Dermis microvascular lymphatic vessel endothelial cell (primary cell): ENCODE measurements at places on chromosomes 5 and 9. TPM values are rescaled to one million over a fixed set of nuclear protein-coding genes. Genes with fewer than 3 reads are reported as not detected.

The C5orf52 gene
- total RNA-seq: not detected in 2 replicates

The FGF10 gene
- total RNA-seq: not detected in 2 replicates

The PCDHGB6 gene
- 1.5 and 2.7 TPM in 2 replicates for total RNA-seq

The GLRA1 gene
- total RNA-seq: not detected in 2 replicates

The PCDHB7 gene
- total RNA-seq: 0.26 and 1.4 TPM in 2 replicates

The FRMPD1 gene
- not detected in 2 replicates for total RNA-seq

The PCDHGA7 gene
- 0.64 and 1.5 TPM in 2 replicates for total RNA-seq
